RKO (cell line): ENCODE measurements at places on chromosomes 3 and 15.

GRCh38 chr3:34584971-34585370 is 786.5 kb downstream of the PDCD6IP start:
- DNase-seq = no peak

DNA sequence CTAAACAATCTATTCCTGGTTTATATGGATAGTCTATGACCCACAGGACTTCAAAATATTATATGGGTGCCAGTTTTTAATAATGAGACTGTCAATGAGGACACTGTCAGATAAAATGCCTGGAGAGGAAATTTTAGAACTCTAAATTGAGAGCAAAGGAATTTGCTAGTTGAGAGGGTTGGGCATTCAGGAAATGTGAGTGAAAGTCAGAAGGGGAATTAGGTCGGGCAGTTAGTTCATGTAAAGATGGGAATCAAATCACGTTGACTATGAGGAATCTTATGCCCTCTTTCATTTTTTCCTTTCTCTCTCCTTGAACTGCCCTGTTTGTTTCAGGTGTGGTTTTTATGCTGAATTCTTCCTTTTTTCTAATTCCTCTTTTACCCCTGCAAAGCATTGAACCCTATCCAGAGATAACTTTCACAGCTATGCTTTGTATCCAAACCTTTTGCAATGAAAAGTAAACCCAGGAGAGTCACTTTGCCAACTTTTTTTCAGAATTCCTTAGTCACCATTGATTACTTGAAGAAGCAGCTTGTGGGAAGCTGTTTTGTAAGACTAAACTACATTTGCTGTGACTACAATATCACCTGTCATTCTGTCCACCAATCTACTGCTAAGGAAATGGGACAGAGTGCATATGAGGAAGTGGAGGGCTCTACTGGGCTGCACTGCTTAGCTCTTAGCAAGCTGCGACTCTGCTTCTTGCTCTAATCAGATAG is 27.8 kb downstream of the CHP1 start:
- DNase-seq = peak; percentile 18

GRCh38 chr3:122892118-122892960 is 97.5 kb downstream of the SLC49A4 start:
- DNase-seq = no peak

DNA sequence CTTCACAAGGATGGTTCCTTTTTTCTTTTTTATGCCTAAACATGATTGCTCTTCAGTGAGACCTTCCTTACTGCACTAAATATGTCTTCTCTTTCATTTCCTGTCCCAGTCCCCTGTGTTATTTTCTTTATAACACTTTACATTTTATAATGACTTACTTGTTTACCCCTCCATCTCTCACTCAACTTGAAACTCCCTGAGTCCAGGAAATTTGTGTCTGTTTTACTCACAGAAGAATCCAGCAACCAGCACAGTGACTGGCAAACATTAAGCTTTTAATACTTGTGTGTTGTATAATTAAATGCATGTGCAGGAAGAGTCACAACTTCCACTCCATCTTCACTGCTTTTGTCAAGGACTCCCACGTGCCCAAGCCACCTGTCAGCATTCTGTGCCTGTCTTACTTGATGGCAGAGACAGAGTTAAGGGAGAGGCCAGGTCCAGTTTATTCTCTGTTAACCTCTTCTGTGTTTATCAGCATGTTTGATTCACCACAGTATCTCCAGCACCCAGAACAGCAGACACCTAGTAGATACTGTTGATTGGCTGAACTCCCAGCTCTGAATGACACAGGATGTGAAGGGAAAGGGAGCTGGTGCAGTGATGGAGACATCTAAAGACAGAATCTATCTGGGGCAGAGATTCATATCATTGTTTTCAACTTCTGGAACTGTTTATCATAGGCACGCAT is 42.8 kb downstream of the SSR3 start:
- DNase-seq = no peak

- no peak for DNase-seq
Observed at GRCh38 chr3:280681-281080, 84.1 kb downstream of the CHL1 start.

DNA sequence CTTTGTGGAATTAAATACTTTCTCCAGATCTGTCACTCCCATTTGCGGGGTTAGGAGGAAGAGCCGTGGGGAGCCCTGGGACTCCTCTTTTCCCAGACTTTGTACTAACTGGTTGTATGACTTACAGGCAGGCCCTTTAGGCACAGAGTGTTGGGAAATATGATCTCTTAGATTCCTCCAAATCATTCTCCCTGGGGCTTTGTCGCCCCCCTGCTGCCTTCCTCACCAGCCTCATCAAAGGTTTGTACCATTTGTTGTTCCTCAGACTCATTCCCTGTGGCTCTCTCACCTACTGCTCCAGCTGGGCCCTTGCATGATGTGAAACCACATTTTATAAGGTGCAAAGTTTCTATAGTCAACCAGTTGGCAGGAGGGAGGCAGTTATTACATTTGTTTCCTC is 56.4 kb downstream of the CRYGS start:
- no peak for DNase-seq

GRCh38 chr3:81952141-81952540 is 190.7 kb upstream of the GBE1 start:
- no peak for DNase-seq

DNA sequence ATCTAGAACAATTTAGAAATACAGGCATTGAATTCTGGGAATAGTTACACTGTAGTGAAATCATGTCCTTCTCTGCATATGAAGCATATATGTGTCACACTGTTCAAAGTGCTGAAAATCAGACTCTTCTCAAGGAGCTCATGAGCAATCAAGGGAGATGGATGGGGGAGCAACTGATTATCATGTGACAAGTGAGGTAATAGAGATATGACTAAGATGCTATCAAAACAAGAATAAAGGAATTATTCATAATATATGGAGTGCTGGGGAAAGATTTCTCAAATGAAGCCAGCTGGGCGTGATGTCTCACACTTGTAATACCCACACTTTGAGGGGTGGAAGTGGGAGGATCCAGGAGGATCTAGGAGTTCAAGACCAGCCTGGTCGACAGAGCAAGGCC is 74.9 kb upstream of the CHRNB4 start:
- peak; percentile 92 for DNase-seq

DNA sequence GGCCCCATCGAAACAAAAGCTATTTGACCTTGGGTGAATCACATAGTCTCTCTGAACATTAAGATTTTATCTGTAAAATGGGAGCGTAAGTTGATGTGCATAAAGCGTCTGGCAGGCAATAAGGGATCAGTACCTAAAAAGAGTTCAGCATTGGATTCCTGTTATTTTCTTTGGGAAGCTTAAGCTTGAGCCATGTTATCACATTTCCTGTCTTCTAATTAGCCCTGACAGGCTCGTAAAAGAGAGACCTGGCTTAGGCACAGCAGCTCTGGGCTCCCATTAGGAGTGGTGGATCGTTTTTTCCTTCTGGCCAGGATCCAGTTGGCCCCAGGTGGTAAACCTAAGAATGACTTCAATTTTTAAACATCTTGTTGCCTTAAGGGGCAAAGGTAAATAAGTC is 26.0 kb upstream of the CA12 start:
- no peak for DNase-seq
